ENCODE measurements at places on chromosomes 1 and 21. TPM values are rescaled to one million over a fixed set of nuclear protein-coding genes. Genes with fewer than 3 reads are reported as not detected.
A peak's percentile ranks its signal among the peaks of the same experiment; 100 is the strongest.

GRCh38 chr1:219149953-219150352 lies 23.7 kb upstream of the LYPLAL1 start:
- H3K4me3 ChIP-seq: no peak overlapping the region
- H3K36me3 ChIP-seq: no peaks in the 10 kb centered on the region
- no peaks in the 10 kb centered on the region for H3K27me3 ChIP-seq
- DNase-seq: no peak

GRCh38 chr1:66693856-66694255 lies 58.4 kb upstream of the DYNLT5 start:
- no peaks in the 10 kb centered on the region for H3K36me3 ChIP-seq
- no peak overlapping the region for H3K27ac ChIP-seq
- DNase-seq: no peak

- peak overlapping the region; percentile 19 for H3K4me3 ChIP-seq
- no peaks in the 10 kb centered on the region for H3K36me3 ChIP-seq
- no peak for DNase-seq
- no peaks in the 10 kb centered on the region for H3K27me3 ChIP-seq
- no peak overlapping the region for H3K27ac ChIP-seq
- H3K4me1 ChIP-seq: no peaks in the 10 kb centered on the region
Observed at GRCh38 chr1:905071-905749, 18.5 kb upstream of the SAMD11 start.

DNA sequence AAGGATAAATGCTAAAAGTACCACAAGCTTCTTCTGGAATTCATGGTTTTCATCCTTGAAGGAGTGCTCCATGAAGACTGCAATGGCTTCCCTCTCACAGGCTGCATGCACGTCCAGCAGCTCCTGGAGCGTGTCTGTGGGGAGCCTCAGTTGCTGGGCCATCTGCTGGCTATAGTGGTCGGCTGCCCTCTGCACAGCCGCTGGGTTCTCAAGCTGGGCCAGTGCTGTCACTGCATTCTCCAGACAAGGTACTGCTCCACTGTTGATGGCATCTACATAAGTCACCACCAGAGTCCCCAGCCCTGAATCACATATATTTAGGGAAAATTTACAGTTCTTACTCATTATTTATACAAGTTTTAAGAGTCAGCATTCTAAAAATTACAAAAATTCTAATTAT lies 8.7 kb downstream of the GBP4 start:
- no peak overlapping the region for H3K27ac ChIP-seq
- DNase-seq: no peak
- no peaks in the 10 kb centered on the region for H3K4me1 ChIP-seq
- H3K4me3 ChIP-seq: no peak overlapping the region

GRCh38 chr1:32234792-32235191 lies 12.2 kb upstream of the FAM167B start:
- no peak overlapping the region for H3K4me3 ChIP-seq
- H3K4me1 ChIP-seq: peaks cover 8% of the 10 kb centered on the region
- no peaks in the 10 kb centered on the region for H3K27me3 ChIP-seq
- H3K27ac ChIP-seq: no peak overlapping the region

- no peak overlapping the region for H3K4me3 ChIP-seq
- H3K4me1 ChIP-seq: no peaks in the 10 kb centered on the region
- H3K36me3 ChIP-seq: no peaks in the 10 kb centered on the region
- no peak overlapping the region for H3K27ac ChIP-seq
- H3K27me3 ChIP-seq: no peaks in the 10 kb centered on the region
Observed at GRCh38 chr1:174301295-174302077, 142.2 kb downstream of the RABGAP1L start.

DNA sequence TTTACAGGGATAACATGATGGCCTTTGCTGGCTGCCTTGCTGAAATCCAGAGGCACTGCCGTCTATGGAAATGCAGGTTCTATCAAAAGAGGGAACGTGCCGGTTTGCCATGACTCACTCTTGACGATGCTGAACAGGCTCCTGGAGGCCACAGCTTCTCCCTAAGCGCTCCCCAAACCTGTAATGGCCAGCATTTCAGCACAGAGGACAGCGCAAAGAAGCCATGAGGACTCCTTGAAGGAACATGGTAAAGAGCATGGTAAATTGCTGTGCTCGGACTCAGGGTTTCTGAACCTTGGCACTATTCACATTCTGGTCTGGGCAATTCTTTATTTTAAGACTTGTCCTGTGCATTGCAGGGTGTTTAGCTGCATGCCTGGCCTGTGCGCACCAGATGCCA lies 217.5 kb downstream of the CAMTA1 start:
- H3K27ac ChIP-seq: no peak overlapping the region
- no peak for DNase-seq
- no peaks in the 10 kb centered on the region for H3K4me1 ChIP-seq
- no peaks in the 10 kb centered on the region for H3K36me3 ChIP-seq
- no peak overlapping the region for H3K4me3 ChIP-seq
- no peaks in the 10 kb centered on the region for H3K27me3 ChIP-seq

DNA sequence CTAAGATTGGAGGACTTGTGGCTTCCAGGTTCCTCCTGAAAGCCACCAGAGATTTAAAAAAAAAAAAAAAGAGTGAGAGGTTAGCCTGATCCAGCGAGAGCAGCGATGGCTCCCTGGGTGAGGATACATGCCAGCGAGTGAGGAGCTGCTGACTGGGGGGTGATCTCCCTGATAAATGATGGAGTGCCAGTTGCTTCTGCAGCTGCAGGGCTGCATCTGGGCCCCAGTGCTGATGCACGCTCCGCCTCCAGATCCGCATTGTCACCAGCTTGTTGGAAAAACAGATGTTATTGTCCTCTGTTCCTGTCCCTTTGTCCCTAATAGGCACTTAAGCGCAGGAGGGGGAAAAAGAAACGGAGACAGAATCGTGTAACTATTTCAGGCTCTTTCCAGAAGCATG lies 28.6 kb downstream of the UBIAD1 start:
- H3K4me3 ChIP-seq: no peak overlapping the region
- no peaks in the 10 kb centered on the region for H3K36me3 ChIP-seq
- H3K4me1 ChIP-seq: no peaks in the 10 kb centered on the region
- DNase-seq: no peak
- no peak overlapping the region for H3K27ac ChIP-seq

DNA sequence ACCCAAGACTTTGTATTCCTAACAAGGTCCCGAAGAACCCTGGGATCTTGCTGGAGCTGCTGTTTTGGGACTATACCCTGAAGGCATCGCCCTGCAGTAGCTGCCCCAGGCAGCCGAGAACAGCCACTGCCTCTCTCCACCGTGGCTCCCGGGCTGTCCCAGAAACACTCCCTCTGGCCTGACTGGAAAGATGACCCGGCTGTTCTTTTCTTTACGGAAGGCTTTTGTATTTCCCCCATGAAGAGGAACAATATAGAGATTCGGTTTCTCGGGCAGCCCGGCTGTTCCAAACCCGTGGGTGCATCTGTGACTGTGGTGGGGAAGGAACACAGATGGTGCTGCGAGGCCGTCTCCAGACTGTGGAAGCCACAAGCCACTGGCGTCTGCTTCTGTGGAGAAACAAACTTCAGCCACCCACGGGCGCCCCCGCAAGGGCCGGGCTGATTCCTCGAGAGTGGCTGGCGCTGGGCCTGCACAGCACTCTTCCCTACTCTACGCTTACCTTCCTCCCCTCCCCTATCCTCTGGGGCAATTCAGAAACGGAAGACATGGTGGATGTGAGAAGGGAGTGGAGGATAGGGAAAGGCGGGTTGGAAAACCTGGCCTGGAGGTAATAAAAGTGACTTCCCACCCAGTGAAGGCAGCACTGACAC lies 33.7 kb upstream of the VASH2 start:
- H3K36me3 ChIP-seq: no peaks in the 10 kb centered on the region
- no peak overlapping the region for H3K4me3 ChIP-seq
- no peak overlapping the region for H3K27ac ChIP-seq
- peak; percentile 6 for DNase-seq
- peaks cover 13% of the 10 kb centered on the region for H3K27me3 ChIP-seq

- H3K36me3 ChIP-seq: no peaks in the 10 kb centered on the region
- H3K27ac ChIP-seq: no peak overlapping the region
- no peaks in the 10 kb centered on the region for H3K4me1 ChIP-seq
- DNase-seq: no peak
Observed at GRCh38 chr1:187622545-187622944, 793.8 kb downstream of the PLA2G4A start.

DNA sequence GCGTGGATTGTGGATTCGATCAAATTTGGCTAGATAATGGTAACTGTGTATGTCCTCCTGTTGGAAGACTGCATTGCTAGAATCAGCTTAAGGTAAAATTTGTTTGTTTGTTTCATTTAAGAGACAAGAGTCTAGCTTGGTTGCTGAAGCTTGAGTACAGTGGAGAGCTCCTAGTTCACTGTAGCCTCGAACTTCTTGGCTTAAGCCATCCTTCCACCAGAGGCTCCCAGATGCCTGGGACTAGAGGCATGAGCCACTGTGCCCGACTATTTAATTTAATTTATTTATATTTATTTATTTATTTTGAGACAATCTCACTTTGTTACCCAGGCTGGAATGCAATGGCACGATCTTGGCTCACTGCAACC lies 1.5 kb downstream of the PHACTR4 start:
- H3K4me3 ChIP-seq: peak overlapping the region; percentile 90
- no peaks in the 10 kb centered on the region for H3K36me3 ChIP-seq
- no peaks in the 10 kb centered on the region for H3K27me3 ChIP-seq
- peaks cover 9% of the 10 kb centered on the region for H3K4me1 ChIP-seq

- no peaks in the 10 kb centered on the region for H3K4me1 ChIP-seq
- DNase-seq: no peak
- no peak overlapping the region for H3K27ac ChIP-seq
- no peaks in the 10 kb centered on the region for H3K27me3 ChIP-seq
- no peaks in the 10 kb centered on the region for H3K36me3 ChIP-seq
Observed at GRCh38 chr1:199657449-199657848, 370.1 kb upstream of the NR5A2 start.

- H3K27ac ChIP-seq: no peak overlapping the region
- no peaks in the 10 kb centered on the region for H3K36me3 ChIP-seq
- H3K4me1 ChIP-seq: no peaks in the 10 kb centered on the region
- H3K4me3 ChIP-seq: no peak overlapping the region
- H3K27me3 ChIP-seq: peaks cover 4% of the 10 kb centered on the region
Observed at GRCh38 chr1:169585181-169585580, 1.1 kb downstream of the F5 start.

DNA sequence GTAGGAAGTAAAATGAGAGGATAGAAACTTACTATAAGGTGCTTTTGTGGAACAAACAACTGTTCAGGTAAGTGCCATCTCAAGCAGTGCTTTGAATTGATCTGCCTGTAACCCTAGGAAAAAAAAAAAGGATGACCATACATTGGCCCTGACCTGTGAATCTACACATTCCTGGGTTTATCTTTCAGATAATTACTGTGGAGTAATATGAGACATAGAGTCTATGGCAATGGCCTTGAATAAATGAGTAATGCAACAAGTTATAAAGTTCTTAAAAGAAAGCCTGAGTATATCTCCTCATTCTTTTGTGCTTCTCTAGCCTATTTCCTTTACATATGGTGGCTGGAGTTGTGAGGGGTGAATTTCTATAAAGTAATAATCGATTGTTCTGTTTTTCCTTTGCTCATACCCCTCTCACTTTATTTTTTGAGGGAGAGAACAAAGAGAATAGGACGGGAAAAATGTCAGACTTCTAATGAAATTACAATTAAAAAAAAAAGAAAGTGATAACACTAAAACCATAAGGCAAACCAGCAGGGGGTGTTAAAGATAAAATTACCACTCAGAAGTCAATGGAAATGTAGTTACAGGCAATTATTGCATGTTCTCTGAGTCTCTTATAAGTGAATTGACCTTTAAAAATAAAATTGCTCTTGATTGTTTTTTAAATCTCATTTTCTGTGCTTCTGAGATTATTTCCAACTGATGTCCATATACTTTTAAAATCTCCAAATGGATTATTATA lies 12.4 kb upstream of the ATP1A1 start:
- H3K36me3 ChIP-seq: no peaks in the 10 kb centered on the region
- H3K4me1 ChIP-seq: peaks cover 21% of the 10 kb centered on the region
- peaks cover 3% of the 10 kb centered on the region for H3K27me3 ChIP-seq
- H3K27ac ChIP-seq: no peak overlapping the region

DNA sequence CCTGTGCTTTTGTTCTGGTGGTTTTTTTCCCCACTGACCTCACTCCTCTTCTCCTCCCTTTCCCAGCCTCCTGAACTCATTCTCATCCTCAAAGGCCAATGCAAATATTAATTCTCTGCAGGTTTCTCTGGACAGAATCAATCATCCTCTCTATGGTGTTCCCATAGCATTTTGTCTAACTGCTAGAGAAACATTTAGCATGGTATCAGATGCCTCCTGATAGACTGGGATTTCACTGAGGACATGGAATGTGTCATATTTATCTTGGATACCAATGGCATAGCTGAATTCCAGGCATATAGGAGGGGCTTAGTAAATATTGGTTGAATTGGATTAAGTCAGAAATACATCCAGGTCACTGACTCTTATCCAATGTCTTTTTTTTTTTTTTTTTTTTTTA lies 46.1 kb upstream of the SRP9 start:
- H3K27me3 ChIP-seq: no peaks in the 10 kb centered on the region
- no peak overlapping the region for H3K27ac ChIP-seq
- H3K4me1 ChIP-seq: peaks cover 11% of the 10 kb centered on the region
- no peak overlapping the region for H3K4me3 ChIP-seq

- H3K27ac ChIP-seq: no peak overlapping the region
- no peaks in the 10 kb centered on the region for H3K4me1 ChIP-seq
- H3K36me3 ChIP-seq: no peaks in the 10 kb centered on the region
- no peak overlapping the region for H3K4me3 ChIP-seq
- no peak for DNase-seq
Observed at GRCh38 chr1:240737766-240738265, 125.9 kb upstream of the GREM2 start.

DNA sequence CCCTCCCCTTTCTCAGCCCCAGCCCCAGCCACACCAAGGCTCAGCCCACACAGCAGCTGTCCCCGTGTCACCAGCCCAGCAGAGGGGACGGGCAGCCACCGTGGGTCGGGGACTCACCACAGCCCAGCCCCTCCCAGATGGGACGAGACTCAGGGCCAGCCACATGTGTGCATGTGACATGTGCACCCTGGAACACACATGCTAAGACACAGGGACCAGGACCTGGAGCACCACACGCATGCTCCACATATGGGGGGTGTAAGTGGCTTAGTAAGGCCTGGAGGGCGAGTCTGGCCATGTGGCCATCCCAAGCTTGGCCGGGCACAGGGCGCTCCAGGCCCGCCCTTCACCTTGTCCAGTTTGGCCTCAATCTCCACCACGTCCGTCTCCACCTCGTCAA lies 4.0 kb downstream of the ACAP3 start:
- no peaks in the 10 kb centered on the region for H3K27me3 ChIP-seq
- no peaks in the 10 kb centered on the region for H3K36me3 ChIP-seq
- no peak overlapping the region for H3K27ac ChIP-seq
- H3K4me1 ChIP-seq: peaks cover 10% of the 10 kb centered on the region

DNA sequence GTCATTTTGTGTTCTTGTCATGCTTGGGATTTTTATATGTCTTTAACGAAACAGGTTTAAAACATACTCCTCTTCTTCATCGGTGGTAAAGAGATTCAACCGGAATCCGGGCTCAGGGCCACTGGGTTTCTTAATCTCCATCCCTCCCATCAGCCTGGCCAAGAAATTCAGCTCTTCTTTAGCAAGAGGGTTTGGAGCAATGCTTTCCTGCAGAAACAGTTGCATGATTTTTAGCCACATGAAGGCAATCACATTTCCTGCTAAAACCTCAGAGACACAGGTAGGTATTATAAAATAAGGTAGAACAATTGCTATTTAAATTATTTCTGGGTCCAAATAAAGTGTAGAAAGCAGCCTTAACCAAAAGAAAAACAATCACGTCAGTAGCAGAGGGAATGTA lies 22.7 kb upstream of the LSM10 start:
- H3K27me3 ChIP-seq: no peaks in the 10 kb centered on the region
- H3K36me3 ChIP-seq: no peaks in the 10 kb centered on the region
- no peak overlapping the region for H3K27ac ChIP-seq
- no peak overlapping the region for H3K4me3 ChIP-seq
- no peak for DNase-seq
- peaks cover 3% of the 10 kb centered on the region for H3K4me1 ChIP-seq

FCGR3A gene
- polyA plus RNA-seq: not detected

TMIGD3 gene
- 0.24 TPM for polyA plus RNA-seq

NLRP3 gene
- polyA plus RNA-seq: 0.08 TPM

ZMYND12 gene
- 0.40 TPM for polyA plus RNA-seq

PGBD5 gene
- 0.03 TPM for polyA plus RNA-seq

TMEM183A gene
- 92.1 TPM for polyA plus RNA-seq

CENPF gene
- polyA plus RNA-seq: 6.4 TPM

OR14K1 gene
- polyA plus RNA-seq: not detected

All from endothelial cell of umbilical vein (primary cell).